ENCODE measurements at places on chromosomes 13 and 19.

DNA sequence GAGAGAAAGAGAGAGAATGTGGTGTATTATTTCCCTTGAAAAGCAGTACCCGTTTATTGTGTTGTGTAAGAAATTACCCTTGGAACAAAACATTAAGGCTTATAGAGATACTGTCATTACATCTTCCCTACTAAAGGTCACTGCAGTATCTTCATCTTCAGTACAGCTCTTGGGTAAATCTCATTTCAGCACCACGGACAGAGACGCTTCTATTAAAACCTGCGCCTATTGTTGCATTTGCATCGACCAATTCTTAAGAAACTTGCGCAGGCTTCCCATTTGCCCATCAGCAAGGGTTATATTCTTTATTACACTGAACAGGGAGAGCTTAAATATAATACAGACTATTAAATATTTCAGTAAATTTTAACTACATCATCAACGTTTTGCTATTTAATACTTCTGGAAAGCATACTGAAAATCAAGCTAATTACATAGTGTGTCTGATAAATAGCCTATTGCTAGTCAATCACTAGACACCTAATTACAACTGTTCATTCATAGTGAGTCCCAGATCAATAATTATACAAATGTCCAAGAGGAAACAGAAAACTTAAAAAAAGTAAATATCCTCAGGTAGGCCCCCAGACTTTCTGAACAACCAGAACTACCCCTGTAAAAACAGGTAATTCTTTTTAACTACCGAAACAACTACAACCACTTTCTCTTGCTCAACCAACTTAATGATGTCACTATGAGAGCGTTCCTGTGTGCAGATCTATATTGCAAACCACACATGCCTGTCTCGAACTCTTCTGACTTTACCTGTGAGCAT is 350.6 kb downstream of the LIG4 start:
- no peak for DNase-seq

DNA sequence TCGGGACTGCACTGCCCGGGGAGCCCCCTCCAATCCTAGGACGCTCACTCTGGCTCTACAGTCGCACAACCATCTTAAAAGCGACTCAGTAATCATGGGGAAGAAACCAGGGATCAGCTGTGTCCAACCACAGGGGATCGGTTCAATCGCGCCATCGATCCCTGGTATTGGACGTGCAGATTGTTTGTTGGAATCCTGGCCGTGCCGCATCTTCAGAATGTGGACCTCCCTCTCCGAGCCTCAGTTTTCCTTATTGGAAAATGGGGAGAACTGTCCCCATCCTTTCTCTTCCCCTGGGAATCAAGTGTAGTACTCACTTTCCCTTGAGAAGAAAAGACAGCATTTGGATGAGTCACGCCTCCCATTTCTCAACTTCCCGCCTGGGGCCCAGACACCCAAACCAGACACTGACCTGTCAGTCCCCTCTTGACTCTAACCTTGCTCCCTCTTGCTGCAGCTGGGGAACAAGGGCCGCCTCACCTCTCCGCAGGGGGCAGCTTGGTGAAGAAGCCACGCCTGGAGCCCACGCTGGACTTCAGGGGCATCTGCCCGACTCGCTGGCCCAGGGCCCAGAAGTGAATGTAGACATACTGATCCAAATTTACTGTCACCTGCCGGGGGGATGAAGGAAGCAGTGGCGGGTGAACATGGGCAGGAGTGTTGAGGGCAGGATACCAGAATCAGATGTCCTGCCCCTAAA is 17.6 kb downstream of the EMP3 start:
- no peak for DNase-seq

GRCh38 chr19:43078311-43078710 is 4.2 kb downstream of the PSG2 start:
- no peak for DNase-seq

GRCh38 chr13:39612023-39612637 is 9.1 kb upstream of the LHFPL6 start:
- DNase-seq: peak; percentile 54

GRCh38 chr19:4042731-4043082 is 24.0 kb downstream of the ZBTB7A start:
- no peak for DNase-seq

DNA sequence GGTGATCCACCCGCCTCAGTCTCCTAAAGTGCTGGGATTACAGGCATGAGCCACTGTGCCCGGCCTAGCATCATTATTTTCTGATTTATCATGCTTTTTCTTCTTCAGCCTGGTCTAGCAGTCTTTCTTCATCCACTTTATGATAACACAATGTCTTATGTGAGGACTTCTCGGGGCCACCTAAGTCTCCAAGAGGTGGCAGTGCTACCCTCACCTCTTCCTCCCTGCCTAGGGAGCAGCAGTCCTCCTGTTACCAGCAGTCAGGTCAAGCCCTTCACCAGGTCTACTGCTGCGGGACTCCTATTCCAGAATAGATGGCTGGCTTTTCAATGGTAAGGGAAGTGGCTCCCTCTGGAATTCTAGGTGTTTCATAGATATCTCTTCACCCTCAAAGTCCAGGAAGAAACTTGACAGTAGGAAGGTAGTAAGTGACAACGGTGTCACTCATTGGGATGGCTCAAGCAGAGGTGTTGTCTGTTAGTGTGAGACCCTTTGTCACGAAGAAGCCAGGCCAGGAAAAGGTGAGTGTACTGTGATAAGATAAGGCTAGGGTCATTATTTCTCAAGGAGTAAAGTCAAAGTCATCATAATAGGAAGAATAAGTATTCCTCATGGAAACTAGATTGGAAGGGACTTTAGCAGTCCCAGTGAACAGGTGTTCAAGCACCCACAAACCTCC is 164.0 kb downstream of the KLF5 start:
- no peak for DNase-seq

All from activated T-cell treated with anti-CD3 and anti-CD28 coated beads, Interleukin-2, amount 50 U/mL, for 72 hours (primary cell).